ENCODE measurements at places on chromosomes 13 and 19.
A peak's percentile ranks its signal among the peaks of the same experiment; 100 is the strongest.

DNA sequence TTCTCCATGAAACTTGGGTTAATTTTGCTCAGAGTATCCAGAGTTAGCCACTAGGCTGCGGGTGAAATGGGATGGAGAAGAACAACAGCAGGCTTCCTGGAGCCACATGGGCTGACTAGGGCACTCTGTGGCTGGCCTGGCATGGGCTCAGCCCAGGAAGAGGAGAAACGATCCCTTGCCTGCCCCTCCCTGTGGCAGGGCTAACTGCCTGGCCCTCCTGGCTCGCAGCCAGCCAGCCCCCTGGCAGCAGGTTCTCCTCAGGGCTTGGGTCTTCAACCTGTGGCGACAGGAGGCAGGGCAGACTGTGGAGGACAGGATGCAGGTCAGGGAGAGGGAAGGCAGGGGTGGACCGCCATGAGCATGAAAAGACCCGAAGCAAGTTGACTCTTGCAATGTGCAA, 78.7 kb upstream of the GPR183 start:
- no peak for DNase-seq

DNA sequence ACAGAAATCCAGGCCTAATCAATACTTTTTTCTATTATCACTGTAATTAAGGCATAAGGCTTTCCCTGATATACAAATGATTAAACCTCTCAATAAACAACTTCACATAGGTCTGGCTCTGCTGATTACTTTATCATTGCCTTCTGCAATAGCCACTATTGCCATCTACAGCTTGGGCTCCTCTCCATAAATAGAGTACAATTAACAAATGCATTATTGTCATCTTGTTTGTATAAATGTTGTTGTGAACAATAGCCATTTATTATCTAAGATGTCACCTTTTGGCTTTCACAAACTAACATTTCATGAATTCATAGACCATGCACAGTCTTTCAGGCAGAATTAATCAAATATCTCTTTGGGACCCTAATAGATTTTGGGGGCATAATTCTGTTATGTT, 53.3 kb downstream of the NHLRC3 start:
- DNase-seq: no peak

GRCh38 chr19:9847087-9847671, 12.1 kb downstream of the PIN1 start:
- peak; percentile 68 for DNase-seq

- no peak for DNase-seq
These were observed 25.3 kb upstream of the ZNF14 start for GRCh38 chr19:19758164-19758563.

DNA sequence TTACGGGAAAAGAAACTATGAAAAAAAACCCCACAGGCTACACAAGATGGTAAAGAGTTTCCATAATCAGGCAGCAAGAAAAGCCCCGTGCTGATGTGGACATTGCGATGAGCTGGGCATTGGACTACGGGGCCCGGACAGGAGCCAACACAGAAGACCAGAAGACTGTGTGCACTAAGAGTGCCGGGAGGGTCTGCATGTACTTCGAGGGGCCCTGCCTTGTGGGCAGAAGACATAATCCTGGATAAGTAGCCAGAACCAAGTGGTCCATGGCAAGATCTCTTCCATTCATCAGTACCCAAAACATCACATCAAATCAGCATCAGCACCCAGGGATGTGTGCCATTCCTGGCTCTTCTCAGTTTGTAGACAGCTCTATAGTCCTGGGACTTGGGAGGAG, 317.8 kb downstream of the FGF9 start:
- no peak for DNase-seq

DNA sequence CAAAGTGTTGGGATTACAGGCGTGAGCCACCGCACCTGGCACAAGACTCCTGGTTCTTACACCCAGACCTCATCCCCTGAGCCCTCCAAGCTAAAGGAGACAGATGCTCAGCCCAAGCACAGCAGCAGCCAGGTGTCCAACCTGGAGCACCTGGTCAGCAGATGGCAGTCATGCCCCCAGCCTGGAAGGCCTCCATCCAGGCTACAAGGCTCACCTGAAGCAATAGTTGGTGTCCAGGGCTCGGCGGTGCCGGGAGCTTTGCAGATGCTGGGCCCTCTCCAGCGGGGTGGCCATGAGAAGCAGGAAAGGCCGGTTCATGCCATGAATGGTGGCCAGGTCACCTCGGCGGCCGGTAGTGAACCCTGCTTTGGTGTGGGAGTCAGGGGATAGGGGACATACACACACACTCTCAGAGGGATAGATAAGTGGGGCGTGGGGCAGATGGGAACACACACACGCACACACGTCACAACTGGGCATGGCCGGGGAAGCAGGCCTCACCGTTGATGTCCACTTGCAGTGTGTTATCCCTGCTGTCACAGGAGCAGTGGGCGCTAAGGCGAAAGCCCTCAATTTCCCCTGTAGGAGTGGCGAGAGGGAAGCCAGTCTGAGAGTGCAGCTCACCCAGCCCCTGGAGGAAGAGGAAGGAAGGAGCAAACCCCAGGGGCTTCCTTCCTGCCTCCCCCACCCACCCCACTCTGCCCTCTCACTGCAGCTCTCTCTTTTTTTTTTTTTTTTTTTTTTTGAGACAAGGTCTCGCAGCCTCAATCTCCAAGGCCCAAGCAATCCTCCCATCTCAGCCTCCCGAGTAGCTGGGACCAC, 11.8 kb downstream of the TGFB1 start:
- DNase-seq: no peak

Measured in fibroblast of skin of left quadriceps (primary cell).